ENCODE measurements at places on chromosomes 2 and 18.
A peak's percentile ranks its signal among the peaks of the same experiment; 100 is the strongest.

GRCh38 chr2:85589982-85590791 lies 5.4 kb upstream of the RNF181 start:
- peak overlapping the region; percentile 90 for H3K27ac ChIP-seq
- DNase-seq: no peak
- no peaks in the 10 kb centered on the region for H3K36me3 ChIP-seq
- H3K4me1 ChIP-seq: peaks cover 63% of the 10 kb centered on the region

DNA sequence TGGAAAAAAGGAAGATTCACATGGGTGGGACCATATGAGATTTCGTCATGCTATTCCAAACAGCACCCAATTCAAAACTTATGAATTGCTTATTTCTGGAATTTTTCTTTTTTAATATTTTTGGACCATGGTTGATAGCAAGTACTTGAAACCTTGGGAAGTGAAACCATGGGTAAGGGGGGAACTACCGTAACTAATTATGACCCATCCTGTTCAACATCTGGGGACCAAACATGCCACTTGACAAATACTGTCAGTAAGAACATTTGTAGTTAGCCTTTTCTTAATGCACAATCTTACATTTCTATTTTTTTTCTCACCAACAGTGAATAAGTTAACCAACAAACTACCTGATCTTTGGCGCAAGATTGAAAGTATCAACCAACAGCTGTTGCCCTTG lies 105.7 kb upstream of the TTC39C start:
- no peak overlapping the region for H3K4me3 ChIP-seq
- no peak for DNase-seq
- no peaks in the 10 kb centered on the region for H3K36me3 ChIP-seq

DNA sequence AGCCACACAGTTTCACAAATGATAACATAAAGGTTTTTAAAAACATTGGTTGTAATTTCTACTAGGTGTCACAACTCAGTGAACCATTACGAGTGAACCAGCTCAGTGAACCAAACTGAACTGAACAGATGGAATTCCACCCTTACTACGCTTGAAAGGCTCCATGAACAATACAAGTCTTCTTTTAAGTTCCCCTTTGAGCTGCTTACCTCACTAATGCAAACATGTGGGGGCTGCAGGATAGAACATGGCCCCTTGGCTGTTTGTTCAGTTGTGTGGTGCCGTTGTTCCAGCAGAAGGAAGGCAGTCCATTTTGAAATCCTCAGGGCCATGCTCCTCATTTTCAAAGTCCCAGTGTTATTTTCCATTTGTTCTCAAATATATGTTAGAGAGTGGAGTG lies 30.7 kb upstream of the KLHL14 start:
- H3K27ac ChIP-seq: no peak overlapping the region
- no peaks in the 10 kb centered on the region for H3K36me3 ChIP-seq
- H3K4me1 ChIP-seq: no peaks in the 10 kb centered on the region
- DNase-seq: no peak
- no peak overlapping the region for H3K4me3 ChIP-seq
- H3K27me3 ChIP-seq: no peaks in the 10 kb centered on the region

DNA sequence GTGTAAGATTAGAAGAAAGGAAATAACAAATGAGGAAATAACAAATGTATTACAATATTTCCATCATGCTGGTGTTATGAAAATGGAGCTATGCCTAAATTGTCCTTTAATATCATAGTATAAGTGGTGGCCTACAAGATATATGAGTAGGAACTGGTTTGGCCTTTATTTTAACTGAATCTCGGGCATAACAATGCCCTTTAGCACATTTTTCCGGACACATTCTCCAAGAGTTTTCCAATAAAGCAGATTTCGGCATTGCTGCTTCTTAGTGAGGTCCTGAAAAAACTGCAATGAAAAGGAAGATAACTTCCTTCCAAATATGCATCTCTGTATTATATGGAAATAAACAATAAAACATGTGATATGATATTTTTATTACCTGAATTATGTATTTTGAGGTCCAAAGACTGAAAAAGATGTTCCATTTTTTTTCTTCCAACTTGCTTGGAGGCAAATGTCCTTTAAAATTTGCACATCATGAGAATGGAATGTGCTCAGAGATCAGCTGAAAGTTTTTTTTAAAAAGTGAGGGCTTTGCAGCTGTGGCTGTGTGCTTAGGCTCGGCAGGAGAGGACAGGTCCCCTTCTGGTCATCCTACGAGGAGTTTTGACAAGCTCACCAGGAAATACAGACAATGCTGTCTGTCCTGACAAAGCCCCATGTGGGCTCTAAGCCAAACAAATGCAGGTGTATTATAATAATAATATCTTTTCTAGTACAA lies 132.3 kb upstream of the RND3 start:
- DNase-seq: no peak
- no peaks in the 10 kb centered on the region for H3K36me3 ChIP-seq
- no peaks in the 10 kb centered on the region for H3K27me3 ChIP-seq
- H3K4me1 ChIP-seq: peaks cover 29% of the 10 kb centered on the region
- peak overlapping the region; percentile 15 for H3K4me3 ChIP-seq

DNA sequence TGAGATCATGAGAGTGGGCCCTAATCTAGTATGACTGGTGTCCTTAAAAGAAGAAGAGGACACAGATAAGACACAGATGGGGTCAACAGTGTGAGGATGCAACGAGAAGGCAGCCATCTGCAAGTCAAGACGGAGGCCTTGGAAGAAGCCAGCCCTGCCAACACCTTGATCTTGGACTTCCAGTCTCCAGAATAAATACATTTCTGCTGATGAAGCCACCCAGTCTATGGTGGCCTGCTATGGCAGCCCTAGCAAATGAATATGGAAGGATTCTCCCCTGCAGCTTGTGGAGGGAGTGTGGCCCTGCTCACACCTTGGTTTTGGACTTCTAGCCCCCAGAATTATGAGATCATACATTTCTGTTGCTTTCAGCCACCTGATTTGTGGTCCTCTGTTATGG lies 12.3 kb downstream of the CTIF start:
- peaks cover 15% of the 10 kb centered on the region for H3K4me1 ChIP-seq
- no peak for DNase-seq
- peaks cover 3% of the 10 kb centered on the region for H3K36me3 ChIP-seq
- no peak overlapping the region for H3K27ac ChIP-seq
- no peak overlapping the region for H3K4me3 ChIP-seq

DNA sequence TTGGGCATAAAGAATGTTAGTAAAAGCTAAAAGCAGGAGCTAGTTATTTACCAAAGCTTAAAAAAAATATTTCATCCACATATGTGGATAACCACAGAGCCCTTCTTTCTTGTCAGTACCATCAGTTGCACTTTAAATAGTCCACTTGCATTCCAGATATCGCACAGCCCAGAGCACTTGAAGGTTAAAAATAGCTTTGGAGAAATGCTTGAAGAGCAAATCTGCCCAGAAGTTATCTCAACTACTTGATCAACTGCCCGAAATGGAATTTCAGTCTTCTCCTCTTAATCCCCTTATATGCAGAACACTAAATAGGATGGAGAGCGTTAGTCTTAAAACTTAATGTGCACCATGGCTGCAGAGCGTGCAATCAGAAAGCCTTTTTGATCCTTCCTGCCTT lies 148.3 kb downstream of the PLEKHA3 start:
- no peaks in the 10 kb centered on the region for H3K27me3 ChIP-seq
- H3K4me3 ChIP-seq: no peak overlapping the region
- H3K4me1 ChIP-seq: no peaks in the 10 kb centered on the region

DNA sequence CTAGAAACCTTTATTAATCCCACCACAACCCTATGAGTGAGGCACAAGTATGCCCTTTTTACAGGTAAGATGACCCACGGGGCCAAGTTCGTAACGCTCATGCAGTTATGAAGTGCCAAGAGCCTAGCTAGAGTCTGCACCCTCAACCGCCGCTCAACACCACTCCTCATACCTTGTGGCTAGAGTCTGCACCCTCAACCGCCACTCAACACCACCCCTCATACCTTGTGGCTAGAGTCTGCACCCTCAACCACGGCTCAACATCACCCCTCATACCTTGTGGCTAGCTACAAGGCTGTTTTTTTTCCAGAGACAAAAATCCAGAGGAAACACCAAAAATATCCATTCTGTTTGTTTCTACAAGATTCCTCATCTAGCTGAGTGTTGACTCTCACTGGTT lies 4.6 kb downstream of the TXNL4A start:
- H3K4me1 ChIP-seq: peaks cover 25% of the 10 kb centered on the region
- H3K36me3 ChIP-seq: no peaks in the 10 kb centered on the region
- no peak for DNase-seq
- H3K27ac ChIP-seq: no peak overlapping the region
- no peaks in the 10 kb centered on the region for H3K27me3 ChIP-seq

DNA sequence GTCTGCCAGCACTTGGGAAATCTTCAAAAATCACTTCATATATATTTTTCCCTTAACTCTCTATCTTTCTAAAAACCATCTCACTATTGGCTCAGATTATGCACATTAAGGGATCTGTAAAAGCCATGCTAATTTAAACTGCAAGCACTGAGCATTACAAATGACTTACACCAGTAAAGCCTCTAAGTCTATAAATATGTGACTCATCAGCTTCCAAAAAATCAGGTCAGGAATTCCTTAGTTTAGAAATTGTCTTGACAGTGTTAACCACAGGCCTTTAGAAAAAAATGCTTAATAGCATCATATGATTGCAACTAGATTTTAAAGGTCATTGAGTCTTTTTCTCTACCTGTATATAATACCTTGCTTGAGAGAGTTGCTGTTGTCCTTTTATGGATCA lies 1113.6 kb upstream of the PIK3C3 start:
- no peaks in the 10 kb centered on the region for H3K4me1 ChIP-seq
- no peaks in the 10 kb centered on the region for H3K27me3 ChIP-seq
- no peak for DNase-seq

- no peak overlapping the region for H3K27ac ChIP-seq
- no peaks in the 10 kb centered on the region for H3K27me3 ChIP-seq
- no peak overlapping the region for H3K4me3 ChIP-seq
- H3K4me1 ChIP-seq: no peaks in the 10 kb centered on the region
These were observed 7.9 kb upstream of the NDUFV2 start for GRCh38 chr18:9094307-9095226.

GRCh38 chr2:216661639-216662375 lies 28.6 kb downstream of the IGFBP2 start:
- no peak overlapping the region for H3K4me3 ChIP-seq
- H3K4me1 ChIP-seq: peaks cover 41% of the 10 kb centered on the region
- H3K27me3 ChIP-seq: no peaks in the 10 kb centered on the region
- peaks cover 30% of the 10 kb centered on the region for H3K36me3 ChIP-seq
- no peak for DNase-seq
- peak overlapping the region; percentile 25 for H3K27ac ChIP-seq

GRCh38 chr2:200408428-200409316 lies 101.2 kb downstream of the KCTD18 start:
- DNase-seq: no peak
- H3K27ac ChIP-seq: no peak overlapping the region
- H3K4me3 ChIP-seq: no peak overlapping the region
- H3K4me1 ChIP-seq: peaks cover 29% of the 10 kb centered on the region
- H3K27me3 ChIP-seq: no peaks in the 10 kb centered on the region

- H3K4me1 ChIP-seq: no peaks in the 10 kb centered on the region
- DNase-seq: no peak
- no peaks in the 10 kb centered on the region for H3K36me3 ChIP-seq
- no peak overlapping the region for H3K27ac ChIP-seq
- no peaks in the 10 kb centered on the region for H3K27me3 ChIP-seq
These were observed 58.6 kb downstream of the NCAPH start for GRCh38 chr2:96393989-96394761.

DNA sequence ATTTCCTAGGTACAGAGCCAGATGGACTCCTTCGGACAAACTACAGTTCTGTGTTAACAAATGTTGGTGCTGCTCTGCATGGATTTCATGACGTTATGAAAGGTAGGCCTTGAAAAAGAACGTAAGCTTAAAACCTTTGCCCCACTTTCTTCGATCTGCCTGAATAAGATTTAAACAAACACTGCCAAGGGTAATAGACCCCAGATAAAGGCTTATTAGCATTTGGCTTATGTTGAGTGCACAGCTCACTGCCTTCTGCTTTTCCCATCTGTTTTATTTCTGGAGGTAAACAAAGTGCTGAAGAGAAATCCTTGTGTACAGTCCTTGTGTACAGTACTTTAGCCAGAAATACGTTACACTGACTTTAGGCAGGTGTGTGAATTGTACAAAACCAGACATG lies 50.0 kb upstream of the STON1 start:
- H3K4me3 ChIP-seq: no peak overlapping the region
- no peak overlapping the region for H3K27ac ChIP-seq
- DNase-seq: no peak
- peaks cover 11% of the 10 kb centered on the region for H3K4me1 ChIP-seq

GRCh38 chr2:77428946-77429345 lies 93.2 kb downstream of the LRRTM4 start:
- DNase-seq: no peak
- no peaks in the 10 kb centered on the region for H3K36me3 ChIP-seq
- H3K4me3 ChIP-seq: no peak overlapping the region
- no peaks in the 10 kb centered on the region for H3K27me3 ChIP-seq
- H3K4me1 ChIP-seq: no peaks in the 10 kb centered on the region

DNA sequence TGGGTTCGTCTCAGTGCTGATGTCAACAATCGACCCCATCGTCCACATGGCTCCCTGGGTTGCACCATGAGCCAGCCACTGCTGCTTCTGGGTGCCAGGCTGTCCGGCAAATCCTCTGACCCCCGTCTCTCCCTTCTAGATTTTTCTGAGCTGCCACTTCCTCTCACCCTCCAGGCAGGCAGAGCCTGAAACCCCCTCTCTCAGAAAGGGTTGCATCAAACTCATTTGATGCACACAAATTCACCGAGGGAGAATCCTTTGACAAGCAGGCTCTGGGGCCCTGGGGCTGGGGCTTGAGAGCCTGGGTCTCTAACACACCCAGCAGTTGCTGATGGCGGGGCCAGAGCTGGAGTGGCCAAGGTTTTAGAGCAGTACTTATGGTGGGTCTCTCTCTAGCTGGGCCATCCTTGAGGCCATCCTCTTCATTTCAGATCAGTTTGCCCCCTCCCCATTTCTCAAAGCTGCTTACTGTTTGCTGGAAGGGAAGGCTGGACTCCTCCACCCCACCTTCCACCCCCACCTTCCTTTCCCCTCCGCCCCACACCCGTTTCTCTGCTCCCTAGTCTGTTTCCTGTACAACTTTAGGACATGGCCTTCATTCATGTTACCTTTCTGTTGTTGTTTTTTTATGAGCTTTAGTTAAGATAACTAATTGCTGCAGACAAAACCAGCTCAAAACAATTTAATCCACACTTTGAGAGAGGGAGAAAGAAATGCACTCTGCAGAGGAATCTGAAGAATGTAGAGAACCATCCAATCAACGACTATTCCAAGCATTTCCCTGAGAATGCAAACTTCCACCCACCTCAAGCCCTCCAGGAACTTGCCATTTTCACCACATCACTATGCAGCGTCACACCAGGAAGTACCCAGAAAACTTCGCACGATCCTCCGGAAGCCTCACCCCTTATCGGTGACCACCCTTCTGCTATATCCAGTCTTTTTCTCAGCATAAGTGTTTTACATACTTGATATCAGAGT lies 69.5 kb downstream of the ARL4C start:
- H3K36me3 ChIP-seq: no peaks in the 10 kb centered on the region
- H3K27me3 ChIP-seq: no peaks in the 10 kb centered on the region
- peaks cover 3% of the 10 kb centered on the region for H3K4me1 ChIP-seq

DNA sequence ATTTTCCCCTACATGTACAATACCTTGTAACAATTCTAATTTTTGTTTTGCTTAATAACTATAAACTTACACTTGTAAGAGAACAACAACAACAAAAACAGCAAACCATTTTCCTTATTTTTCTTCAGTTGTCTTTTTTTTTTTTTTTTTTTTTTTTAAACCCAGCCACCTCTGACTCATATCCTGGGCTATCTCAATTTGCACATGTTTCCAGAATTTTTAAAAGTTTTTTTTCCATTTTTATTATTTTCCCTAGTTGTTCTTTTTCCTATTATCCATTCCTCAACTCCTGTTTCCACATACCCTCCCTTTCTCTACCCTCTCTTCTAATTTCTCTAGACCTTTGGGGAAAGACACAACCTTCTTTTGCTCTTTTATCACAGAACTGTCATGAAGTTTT lies 112.5 kb downstream of the EFEMP1 start:
- H3K27me3 ChIP-seq: no peaks in the 10 kb centered on the region
- no peaks in the 10 kb centered on the region for H3K4me1 ChIP-seq
- no peak overlapping the region for H3K4me3 ChIP-seq
- H3K36me3 ChIP-seq: no peaks in the 10 kb centered on the region

Measured in thoracic aorta (tissue), 2 donors.